ENCODE measurements at places on chromosomes 11 and 22. TPM values are rescaled to one million over a fixed set of nuclear protein-coding genes. Genes with fewer than 3 reads are reported as not detected.

The CCDC15 gene
- total RNA-seq, result 3.1 TPM

The UEVLD gene
- total RNA-seq, result 6.0 TPM

The MRGPRE gene
- not detected for total RNA-seq

GRCh38 chr11:6229911-6230310 lies 4.5 kb downstream of the FHIP1B start:
- no peak for DNase-seq

- no peak for DNase-seq
Observed at GRCh38 chr11:115941481-115941993, 437.3 kb upstream of the CADM1 start.

DNA sequence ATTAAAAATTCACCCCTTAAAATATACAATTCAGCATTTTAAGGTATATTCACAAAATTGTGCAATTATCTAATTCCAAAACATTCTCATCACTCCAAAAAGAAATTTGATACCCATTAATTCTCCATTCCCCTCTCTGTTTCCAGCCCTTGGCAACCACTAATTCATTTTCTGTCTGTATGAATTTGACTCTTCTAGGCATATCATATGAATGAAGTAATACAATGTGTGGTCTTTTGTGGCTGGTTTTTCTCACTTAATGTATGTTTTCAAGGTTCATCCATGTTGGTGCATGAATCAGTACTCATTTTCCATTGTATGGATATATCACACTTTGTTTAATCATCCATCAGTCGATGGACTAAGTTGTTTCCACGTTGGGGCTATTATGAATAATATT lies 29.0 kb upstream of the ACCSL start:
- no peak for DNase-seq

- no peak for DNase-seq
Observed at GRCh38 chr11:2992997-2993325, 832 bp upstream of the NAP1L4 start.

DNA sequence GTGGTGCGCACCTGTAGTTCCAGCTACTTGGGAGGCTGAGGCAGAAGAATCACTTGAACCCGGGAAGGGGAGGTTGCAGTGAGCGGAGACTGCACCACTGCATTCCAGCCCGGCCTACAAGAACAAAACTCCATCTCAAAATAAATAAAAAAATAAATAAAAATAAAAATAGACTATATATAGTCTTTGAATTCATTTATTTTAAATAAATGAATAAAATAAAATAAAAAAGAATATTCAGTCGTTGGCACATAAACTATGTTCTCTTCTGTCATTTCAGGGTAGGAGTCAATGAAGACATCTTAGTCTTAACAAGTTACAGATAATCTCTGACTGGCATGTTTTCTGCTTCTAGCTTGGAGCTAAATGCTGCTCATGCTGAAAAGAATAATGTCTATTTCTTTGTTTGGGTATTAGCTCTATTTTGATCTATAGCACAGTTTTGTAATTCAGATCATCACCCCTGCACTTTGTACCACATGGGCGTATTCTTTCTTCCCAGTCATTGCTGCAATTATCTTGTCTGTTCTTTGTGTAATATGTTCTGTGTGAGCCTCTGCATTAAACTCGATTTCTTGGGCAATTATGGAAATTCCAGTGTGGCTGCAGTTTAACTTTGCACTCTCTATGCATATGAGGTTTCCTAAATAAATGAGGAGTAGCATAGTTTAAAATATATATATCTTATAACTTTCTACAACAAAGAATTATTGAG lies 1.4 kb upstream of the MS4A14 start:
- DNase-seq, result no peak

- no peak for DNase-seq
Observed at GRCh38 chr11:10893714-10894151, 35.9 kb upstream of the ZBED5 start.

Data from H1 (cell line).